Left cardiac atrium (tissue), 4 donors: ENCODE measurements at places on chromosomes 2 and 18. TPM values are rescaled to one million over a fixed set of nuclear protein-coding genes. Genes with fewer than 3 reads are reported as not detected.

Gene C2orf78
- total RNA-seq = not detected

Gene AQP12A
- total RNA-seq = not detected

Gene OSBPL6
- total RNA-seq = 12.2 TPM

Gene SLC30A3
- 4.8 TPM for total RNA-seq

Gene ORMDL1
- total RNA-seq = 29.7 TPM
